ENCODE measurements at places on chromosomes 1 and 21.

DNA sequence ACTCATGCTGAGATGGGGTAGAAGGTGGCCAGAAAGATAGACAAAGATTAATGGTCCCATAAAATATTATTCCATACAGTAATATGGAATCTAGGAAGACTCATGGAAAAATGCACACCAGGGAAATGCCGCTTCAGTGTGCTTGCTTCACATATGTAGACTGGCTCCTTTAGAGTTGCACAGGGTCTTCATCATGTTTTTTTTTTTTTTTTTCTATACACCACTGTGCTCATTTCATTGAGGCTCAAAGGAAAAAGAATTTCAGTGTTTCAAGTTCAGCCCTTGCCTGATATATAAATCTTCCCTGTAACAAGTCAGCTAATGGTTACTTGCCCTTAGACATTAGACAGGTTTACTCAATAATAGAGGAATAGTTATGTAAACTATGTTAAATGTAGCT, 33.2 kb downstream of the KCNK2 start:
- no peak for DNase-seq

- DNase-seq: no peak
These were observed 38.6 kb downstream of the WASF2 start for GRCh38 chr1:27451343-27451742.

DNA sequence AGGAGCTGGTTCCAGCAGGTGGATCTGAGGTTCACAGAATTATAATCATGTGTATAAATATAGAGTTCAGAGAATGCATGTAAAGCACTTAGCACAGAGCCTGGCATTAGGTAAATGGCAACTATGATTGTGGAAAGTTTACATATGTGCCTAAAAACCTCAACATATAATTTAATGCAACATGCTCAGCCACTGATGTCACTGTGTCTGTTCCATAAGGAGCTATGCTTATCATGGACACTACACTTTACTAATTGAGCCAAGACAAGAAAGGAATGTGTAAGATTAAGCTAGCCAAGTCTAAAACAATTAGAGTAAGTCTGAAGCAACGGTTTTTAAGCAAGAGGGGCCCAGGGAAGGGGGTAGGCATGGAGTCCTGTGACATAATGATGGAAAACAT, 61.5 kb downstream of the GNG12 start:
- DNase-seq: no peak

DNA sequence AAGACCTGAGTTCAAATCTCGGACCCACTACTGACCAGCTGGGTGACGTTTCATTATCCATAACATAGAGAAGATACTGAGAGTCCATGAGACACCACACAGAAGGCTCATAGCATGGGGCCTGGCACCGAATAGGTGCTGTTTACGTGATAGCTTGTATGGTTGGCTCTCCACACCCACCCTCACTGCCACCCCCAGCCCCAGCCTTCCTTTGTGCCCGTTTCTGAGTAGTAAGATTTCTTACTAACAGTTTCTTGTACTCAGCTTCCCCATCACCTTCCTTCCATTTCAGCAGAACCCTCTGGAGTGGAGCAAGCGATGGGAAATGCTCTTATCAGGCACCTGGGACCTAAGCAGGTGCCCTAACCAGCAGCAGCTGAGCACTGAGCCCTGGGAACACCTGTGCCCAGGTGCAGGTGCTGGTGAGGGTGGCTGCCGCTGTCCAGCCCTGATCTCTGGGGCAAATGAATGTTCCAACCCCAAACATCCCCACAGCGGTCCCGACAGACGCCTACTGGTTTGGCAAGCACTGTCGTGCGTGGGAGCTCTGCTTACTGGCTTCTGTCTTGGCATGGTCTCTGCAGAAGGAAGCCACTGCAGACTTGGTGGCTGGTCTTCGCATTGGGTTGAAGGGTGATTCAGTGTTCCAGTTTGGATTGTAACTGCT, 225.4 kb downstream of the CAMTA1 start:
- no peak for DNase-seq

- no peak for DNase-seq
These were observed 56.7 kb downstream of the LRRN2 start for GRCh38 chr1:204628868-204629267.

DNA sequence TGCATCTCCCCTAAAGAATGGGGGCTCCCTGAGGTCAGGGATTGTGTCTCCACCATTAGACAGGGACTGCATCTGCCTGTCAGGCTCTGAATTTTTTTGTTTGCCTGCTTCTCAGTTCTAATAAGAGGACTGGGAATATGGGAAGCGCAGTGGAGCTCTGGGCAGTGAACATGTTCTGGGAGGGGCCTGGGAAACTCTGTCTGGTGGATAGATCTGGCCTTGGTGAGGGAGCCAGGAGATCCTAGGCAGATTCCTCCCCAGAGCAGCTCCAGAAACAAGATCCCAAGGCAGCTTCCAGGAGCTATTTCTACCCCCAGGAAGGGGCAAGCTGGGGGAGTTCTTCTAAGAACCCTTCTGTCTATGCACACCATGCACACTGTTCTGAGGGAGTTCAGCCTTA, 12.6 kb upstream of the MYOG start:
- DNase-seq: no peak

DNA sequence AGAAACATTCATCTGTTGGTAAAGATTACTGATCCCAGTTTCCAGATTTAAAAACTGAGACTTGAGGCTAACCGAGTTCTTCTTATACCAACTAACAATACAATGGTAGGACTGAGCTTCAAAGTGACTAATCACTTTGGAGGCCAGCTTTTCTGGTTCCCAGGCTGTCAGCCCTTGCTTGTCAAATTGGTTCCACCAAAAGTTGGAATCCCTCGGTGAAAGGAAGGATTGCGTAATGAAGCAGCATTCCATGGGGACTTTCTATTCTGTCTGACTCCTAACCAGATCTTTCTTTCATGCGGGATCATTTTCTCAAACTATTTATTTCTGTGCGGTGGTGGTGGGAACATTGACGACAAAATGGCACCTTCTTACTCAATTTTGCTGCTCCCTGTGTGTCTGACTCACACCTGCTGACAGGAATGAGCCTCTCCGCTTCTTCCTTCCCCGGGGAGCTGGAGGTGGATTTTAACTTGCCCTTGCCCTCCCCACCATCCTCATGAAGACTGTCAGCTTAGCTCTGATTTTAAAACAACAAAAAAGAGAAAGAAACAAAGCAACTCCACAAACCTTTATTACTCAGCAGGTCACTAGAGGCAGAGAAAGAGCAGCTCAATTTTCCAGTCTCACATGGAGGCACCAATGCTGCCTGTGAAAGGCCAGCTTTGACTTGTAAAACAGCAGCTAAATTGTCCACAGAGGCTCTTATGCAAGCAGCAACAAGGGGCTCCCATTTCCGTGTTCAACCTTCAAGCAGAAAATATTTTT, 32.9 kb upstream of the RASAL2 start:
- no peak for DNase-seq

DNA sequence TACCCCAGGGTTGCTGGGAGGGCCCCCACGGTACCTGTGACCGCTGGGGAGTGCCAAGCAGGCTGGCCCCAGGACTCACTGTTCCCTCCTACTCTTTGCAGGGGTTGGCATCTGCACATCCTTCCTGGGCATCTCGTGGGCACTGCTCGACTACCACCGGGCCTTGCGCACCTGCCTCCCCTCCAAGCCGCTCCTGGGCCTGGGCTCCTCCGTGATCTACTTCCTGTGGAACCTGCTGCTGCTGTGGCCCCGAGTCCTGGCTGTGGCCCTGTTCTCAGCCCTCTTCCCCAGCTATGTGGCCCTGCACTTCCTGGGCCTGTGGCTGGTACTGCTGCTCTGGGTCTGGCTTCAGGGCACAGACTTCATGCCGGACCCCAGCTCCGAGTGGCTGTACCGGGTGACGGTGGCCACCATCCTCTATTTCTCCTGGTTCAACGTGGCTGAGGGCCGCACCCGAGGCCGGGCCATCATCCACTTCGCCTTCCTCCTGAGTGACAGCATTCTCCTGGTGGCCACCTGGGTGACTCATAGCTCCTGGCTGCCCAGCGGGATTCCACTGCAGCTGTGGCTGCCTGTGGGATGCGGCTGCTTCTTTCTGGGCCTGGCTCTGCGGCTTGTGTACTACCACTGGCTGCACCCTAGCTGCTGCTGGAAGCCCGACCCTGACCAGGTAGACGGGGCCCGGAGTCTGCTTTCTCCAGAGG, 6.8 kb downstream of the XKR8 start:
- DNase-seq: no peak

- no peak for DNase-seq
These were observed 38.2 kb upstream of the NID1 start for GRCh38 chr1:236103059-236103458.

DNA sequence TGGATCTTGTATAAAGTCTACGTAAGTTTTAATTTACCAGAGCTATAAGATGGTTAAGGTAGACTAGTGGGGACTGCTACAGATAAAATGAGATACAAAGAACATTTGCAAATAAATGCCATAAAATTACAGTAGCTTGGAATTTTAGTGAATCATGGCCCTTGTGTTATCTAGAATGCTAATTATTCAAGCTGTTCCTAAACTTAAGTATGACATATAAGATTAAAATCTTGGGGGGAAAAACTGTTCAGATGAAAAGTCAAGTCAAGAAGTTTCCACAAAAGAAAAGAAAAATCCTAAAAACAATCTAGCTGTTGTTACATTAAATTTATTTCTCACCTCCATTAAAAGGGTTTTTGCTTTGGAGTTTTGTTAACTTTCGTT, 51.7 kb downstream of the SIM2 start:
- DNase-seq: no peak

GRCh38 chr1:101190441-101190840, 46.4 kb upstream of the S1PR1 start:
- no peak for DNase-seq
